Thoracic aorta (tissue), 2 donors: ENCODE measurements at places on chromosomes 1 and 21.

DNA sequence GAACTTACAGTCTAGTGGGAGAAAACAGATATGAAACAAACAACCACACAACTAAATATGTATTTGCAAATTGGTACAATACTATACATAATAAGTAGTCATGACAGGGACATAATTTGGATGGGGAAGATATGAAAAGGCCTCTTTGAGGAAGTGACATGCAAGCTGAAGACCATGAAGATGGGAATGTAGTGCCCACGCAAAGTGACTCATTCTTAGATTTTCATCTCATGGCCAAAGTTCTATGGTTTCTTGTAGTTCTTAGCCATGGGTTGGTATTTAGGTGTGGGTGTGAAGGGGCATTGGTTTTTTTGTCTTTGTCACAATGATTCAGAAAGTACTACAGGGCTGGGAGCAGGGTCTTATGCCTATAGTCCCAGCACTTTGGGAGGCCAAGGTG, 105.4 kb upstream of the FAM78B start:
- H3K27me3 ChIP-seq, result no peaks in the 10 kb centered on the region
- no peaks in the 10 kb centered on the region for H3K4me1 ChIP-seq
- H3K27ac ChIP-seq, result no peak overlapping the region
- H3K4me3 ChIP-seq, result no peak overlapping the region

DNA sequence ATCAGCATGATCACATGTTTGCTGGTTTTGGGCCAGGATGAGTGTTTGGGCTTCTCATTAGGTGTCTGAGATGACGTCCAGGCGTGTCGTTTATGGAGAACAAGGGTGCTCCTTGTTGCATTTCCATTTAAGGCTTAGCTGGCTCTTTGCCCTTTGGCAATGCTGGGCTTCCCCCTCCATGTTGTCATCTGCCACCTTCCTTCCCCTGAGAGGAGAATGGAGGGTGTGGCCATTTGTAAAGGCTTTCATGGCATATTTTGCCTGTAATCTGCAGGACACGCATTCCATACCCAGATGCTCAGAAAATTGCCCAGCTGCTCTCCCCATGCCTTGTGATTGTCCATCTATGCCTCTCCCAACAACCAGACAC, 27.7 kb downstream of the PKP1 start:
- no peaks in the 10 kb centered on the region for H3K4me1 ChIP-seq
- H3K27me3 ChIP-seq, result no peaks in the 10 kb centered on the region
- no peak for DNase-seq
- no peak overlapping the region for H3K27ac ChIP-seq
- no peak overlapping the region for H3K4me3 ChIP-seq
- no peaks in the 10 kb centered on the region for H3K36me3 ChIP-seq

- H3K36me3 ChIP-seq, result peaks cover 29% of the 10 kb centered on the region
- H3K27ac ChIP-seq, result no peak overlapping the region
- no peaks in the 10 kb centered on the region for H3K4me1 ChIP-seq
- no peak for DNase-seq
- no peaks in the 10 kb centered on the region for H3K27me3 ChIP-seq
Measured at GRCh38 chr1:7988576-7988975, 27.1 kb downstream of the PARK7 start.

DNA sequence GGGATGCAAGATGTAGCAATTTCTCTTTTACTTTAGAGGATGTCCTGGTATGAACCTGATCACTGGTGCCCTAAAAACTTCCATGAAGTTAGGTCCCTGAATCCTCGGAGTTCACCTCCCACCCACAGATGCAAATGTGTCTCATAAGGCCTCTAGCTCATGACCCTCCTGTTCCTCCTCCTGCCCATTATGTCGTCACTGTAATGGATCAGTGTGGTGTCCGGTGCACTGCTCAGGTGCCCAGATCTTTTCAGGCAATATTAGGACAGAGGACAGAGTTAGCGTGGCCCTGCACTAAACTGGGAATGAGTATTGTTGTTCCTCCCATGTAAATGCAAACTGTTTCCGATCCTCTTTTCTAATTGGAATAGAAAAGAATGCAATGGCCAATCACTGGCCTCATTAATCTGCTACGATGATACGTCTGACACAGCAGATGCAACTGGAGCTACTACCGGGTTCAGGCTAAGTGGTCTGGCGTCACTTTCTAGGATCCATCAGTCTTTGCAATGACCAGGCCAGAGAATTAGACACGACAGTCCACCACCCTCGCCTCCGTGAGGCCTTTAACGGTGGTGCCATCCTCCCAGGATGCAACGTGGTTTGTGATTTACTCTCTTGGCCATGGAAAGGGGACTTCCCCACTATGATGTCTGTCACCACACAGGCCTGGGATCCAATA, 3.4 kb upstream of the COL6A2 start:
- no peak for DNase-seq
- H3K36me3 ChIP-seq, result no peaks in the 10 kb centered on the region
- peak overlapping the region; percentile 91 for H3K27ac ChIP-seq
- peaks cover 14% of the 10 kb centered on the region for H3K4me1 ChIP-seq
- H3K4me3 ChIP-seq, result no peak overlapping the region
